ENCODE measurements at places on chromosomes 6 and 20.

DNA sequence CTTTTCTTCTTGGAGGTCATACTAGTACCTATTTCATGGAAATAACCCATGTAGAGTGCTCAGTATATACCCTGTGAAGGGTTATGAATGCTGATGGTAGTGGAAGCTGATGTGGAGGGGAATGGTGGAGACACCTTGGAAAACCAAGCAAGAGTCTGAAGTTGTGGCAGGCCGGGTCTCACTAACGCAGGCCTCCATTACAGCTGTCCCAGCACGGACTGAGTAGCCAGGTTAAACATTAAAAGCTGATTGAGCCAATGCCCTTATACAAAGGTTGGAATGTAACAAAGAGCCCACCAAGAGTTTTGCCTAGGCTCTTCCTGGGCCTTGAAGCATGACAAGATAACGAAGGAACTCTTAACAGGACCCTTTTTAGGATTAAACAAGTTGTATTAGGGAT lies 2.1 kb upstream of the PCMTD2 start:
- no peak for DNase-seq

DNA sequence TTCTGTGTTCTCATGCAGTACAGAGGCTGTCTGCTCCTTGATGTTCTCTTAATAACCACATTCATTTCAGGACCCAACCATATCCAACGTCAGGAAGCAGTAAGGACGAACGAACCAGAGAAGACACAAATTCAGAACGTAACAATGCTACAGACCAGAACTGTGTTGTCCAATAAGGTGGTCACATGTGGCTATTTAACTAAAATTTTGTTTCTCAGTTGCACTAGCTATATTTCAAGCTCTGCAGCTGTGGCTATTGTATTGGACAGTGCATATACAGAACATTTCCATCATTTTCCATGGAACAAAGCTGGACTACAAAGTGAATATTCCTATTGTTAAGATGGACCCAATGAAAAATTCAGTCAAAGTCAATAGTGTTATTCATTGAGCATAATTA lies 27.0 kb downstream of the MAP7 start:
- no peak for DNase-seq

DNA sequence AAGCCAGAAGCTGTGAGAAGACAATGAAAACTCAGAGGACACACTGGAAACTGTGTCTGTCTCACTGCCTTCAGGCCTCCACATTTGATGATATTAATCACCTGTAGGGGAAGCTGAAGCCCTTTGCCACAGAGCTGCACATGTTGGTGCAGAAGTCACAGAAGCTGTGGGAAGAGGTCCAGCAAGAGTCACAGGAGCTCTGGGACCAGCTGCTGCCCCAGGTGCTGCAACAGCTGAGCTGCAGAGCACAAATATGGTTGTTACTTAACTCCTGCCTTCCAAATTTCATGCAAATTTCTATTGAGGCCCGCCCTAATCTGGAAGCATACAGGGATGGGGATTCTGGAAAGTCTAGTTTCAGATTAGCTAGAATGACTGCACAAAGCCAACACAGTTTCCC lies 169.3 kb downstream of the OGFRL1 start:
- no peak for DNase-seq

DNA sequence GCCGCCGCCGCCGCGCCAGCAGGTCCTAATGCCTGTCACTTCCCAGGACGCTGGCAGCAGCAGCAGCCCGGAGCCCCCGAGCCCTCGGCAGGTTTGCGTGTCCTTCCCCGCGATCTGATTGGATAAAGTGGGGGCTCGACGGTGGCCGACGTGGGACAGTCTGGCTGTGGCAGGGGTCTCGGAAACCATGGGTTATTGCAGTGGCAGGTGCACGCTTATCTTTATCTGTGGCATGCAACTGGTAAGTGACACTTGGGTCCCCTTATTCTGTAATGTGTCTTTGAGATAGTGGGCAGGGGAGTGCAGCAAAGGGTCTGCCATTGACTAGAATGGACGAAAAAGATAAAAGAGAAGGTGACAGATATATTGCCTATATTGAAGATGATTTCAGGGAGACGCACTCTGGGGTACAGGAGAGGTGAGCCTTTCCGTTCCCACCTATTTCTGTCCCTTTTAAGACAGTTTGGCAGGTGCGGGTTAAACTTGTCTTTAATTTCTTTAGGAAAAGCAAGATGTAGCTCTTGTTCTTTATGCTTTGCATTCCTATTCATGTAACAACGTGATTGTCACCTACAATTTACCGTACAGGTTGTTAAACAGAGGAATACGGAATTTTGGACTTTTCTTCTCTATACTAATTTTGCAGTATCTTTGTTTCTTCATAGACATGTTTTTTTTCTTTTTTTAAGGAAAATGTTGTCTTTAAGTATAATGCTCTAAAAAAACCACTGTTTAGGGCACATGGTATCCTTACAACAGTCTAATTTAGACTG lies 535 bp downstream of the NKAIN2 start:
- DNase-seq, result no peak

GRCh38 chr6:41626022-41626421 lies 12.2 kb upstream of the MDFI start:
- DNase-seq, result no peak

GRCh38 chr6:35736982-35737412 lies at the start of gene ARMC12:
ARMC12 (plus strand) TSS chr6:35737032; CDS start chr6:35737109, 77 bp downstream.
- no peak for DNase-seq

GRCh38 chr6:34181908-34182307 lies 36.0 kb upstream of the GRM4 start:
- DNase-seq, result no peak

GRCh38 chr20:19381947-19382346 lies 169.5 kb downstream of the SLC24A3 start:
- no peak for DNase-seq

DNA sequence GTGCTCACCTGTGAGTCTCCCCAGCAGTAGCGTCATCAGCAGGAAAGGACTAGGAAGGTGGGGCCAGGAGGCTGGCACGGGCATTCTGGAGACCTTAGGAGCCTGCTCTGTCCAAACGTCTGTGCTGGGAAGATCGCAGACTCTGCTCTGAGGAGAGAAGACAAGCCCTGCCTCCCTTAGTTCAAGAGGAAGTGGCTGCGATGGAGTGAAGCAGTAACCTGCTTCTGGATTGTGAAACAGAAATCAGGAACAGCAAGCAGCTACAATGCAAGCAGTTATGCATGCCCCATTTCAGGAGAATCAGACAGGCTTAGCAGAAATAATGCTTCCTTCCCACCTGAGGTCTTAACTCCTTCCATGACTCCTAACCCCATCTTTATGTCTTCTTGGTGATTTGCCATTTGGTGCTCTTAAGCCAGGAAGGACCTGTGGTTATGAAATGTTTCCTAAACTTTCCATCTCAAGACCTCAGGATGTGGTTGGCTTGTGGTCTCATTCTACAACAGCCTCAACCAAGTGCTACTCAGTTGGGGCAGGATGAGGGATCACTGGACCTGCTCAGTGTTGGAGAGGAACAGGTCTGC lies at the start of gene SIRPB1:
Gene SIRPB1 (minus strand): TSS at position 149 of the 584 bp plus-strand sequence. CDS start 65 bp downstream, at position 84.
- DNase-seq, result no peak
